ENCODE measurements at places on chromosomes 2 and 18.

DNA sequence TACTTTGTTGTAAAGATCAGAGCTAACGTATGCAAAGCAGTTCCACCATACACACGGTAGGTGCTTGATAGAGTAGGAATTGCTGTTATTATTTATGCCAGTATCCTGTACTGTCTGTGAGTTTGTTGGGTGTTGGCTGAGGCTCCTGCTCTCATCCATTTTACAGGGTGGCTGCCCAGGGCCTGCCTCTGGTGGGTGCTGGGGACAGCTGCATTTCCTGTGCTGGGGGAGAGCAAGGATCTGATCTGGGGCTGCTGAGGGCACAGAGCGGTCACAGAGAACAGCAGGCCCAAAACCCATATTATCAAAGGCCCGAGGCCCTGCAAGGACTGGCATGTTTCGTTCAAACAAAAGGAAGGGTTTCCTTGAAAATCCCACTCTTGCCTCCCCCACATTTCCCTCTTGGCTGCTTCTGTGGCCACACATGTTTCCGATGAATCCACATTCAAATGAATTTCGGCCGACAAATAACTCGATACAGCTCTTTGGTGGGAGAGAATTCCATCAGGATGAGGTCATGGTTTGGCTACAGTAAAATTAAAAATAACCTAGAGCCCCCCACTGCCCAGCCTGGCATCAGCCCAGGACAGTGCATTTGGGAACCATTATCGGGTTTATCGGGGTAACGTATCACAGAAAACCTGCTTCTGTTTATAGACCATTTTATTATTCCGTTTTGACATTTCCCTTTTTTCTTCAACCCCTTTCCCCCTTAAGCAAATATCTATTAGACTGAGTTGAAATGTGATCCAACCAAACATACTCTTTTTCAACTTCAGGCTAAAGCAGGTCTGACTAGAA, 143.4 kb downstream of the CYRIA start:
- no peak for DNase-seq

- peak; percentile 14 for DNase-seq
Observed at GRCh38 chr2:215171151-215171550, 32.7 kb upstream of the ABCA12 start.

DNA sequence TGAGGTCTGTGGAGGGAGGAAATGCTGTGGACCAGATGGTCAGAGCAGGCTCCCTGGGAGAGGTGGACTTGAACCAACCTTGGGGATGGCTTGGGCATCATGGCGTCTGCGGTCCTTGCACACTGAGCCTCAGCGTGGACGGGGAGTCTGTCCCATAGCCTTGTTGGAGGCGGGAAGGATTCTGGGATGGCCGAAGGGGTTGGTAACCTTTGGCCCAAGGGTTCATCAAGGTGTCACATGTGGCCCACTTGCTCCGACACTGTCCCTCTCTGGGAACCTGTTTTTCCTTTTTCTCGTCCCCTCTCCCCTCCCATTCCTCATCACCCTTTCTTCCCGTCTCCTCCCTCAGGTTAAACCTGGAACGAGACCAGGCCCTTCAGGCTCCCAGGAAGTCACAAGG, 66.4 kb downstream of the MAPK4 start:
- no peak for DNase-seq

- no peak for DNase-seq
Observed at GRCh38 chr18:79481046-79481790, 85.5 kb downstream of the NFATC1 start.

Measured in CD4-positive, alpha-beta T cell treated with Interleukin-2 at 100 ng/mL for 4 hours (primary cell).